ENCODE measurements at places on chromosomes 3 and 15.

- DNase-seq = no peak
Observed at GRCh38 chr15:61227950-61228936, 859 bp downstream of the RORA start.

DNA sequence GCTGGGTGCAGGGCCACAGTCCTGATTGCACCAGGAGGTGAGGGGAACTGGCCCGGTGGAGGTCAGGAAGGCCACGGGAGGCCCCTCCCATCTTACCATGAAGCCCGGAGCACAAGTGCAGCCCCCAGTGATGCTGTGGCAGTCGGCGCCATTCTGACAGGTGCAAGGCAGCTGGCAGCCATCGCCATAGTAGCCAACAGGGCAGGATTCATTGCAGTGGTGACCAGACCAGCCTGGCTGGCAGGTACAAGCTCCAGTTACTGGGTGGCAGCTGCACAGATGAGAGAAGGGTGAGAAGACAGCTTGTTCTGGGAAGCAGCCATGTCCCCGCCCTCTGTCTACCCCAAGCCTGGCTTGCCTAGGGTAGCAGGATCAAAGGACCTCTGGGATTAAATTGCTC, 88.2 kb downstream of the RAB11A start:
- DNase-seq = no peak

DNA sequence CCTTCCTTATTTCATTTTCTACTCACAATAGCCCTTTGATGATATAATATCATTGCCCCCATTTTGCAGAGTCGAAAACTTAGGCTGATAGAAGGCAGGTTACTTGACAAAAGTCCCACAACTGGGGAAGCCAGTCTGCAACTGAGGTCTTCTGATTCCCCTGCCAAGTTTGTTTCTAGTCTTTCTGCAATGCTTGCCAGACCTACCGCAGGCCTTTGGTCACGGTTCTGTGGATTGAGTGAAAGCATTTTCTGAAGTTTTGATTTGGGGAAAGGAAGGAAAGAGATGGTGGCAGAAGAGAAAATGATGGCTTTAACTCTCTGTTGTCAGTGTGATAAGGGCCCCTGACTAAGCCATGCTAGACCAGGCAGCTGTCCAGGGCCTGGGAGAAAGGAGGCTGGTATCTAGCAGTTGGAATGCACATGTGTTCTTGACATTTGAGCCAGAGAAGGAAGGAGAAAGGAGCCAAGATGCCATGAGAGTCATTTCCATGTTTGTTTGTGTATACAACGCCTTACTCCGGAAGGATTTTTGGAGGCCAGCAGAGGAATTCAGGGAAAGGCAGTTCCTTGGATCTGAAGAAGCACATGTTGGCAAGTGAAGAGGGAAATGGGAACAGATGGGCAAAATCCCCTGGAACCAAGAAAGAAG, 29.9 kb downstream of the FAH start:
- DNase-seq = no peak

DNA sequence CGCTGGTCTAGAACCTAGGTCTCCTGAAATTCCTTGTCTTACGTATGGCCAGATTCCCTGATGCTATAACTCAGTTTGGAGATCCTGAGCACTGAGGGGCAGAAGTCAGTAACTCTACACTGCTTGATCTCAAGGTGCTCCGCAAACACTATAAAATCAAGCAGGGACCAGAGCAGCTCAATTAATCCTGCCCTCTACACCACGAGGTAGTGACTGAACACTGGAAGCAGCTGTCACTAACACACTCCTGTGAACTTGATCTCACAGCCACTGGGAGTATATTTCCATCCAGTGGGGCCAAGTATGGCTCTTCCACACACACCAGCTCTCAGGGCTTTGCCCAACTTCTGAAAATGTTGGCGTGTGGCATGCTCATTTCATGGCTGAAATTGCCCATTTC, 51.0 kb downstream of the EDEM1 start:
- no peak for DNase-seq

GRCh38 chr3:148297013-148297412, 400.7 kb upstream of the AGTR1 start:
- no peak for DNase-seq

GRCh38 chr15:72584006-72584405, 70.5 kb upstream of the GOLGA6B start:
- no peak for DNase-seq

DNA sequence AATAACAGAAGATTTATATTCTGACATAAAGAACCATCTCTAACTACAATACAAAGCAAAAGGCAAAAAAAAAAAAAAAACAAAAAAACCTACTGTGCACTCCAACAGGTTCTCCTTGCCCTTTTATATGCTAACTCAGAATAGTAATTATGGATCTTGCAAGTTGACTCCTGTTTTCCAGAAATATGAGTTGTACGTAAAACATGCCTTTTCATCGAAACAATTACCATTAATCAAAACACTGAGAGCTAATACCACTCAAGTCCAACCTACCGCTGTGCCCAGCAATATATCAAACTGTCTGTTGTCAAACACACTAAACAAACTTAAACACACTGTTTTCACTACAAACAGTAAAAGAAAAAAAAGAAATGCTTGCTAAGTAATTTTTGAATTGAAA, 389.8 kb downstream of the TBC1D5 start:
- DNase-seq = no peak

DNA sequence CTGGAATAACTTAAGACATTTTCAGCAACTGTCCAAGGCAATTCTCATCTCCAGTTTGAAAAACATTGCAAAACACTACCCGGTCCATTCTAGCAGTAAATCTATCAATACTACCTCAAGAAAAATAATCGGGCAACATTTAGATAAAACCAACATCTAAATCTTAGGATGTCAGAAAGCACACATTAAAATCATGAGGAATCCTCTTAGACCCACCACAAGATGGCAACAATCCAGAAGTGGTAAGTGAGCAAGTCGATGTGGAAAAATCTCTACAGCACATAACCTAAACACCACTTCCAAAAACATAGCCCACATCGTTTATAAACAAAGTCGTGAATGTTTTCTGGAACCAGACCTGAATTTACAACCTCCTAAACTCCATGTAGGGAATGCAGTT, 5.7 kb downstream of the PLCH1 start:
- DNase-seq = no peak

GRCh38 chr15:58360421-58361090, 71.2 kb upstream of the LIPC start:
- DNase-seq = no peak

GRCh38 chr3:41001556-41001955, 197.7 kb upstream of the CTNNB1 start:
- DNase-seq = no peak

GRCh38 chr3:192332386-192333291, 394.7 kb downstream of the FGF12 start:
- DNase-seq = no peak

GRCh38 chr3:19263606-19264005, 115.3 kb downstream of the KCNH8 start:
- no peak for DNase-seq

- DNase-seq = peak; percentile 64
Observed at GRCh38 chr15:78638658-78639314, 2.2 kb downstream of the CHRNB4 start.

DNA sequence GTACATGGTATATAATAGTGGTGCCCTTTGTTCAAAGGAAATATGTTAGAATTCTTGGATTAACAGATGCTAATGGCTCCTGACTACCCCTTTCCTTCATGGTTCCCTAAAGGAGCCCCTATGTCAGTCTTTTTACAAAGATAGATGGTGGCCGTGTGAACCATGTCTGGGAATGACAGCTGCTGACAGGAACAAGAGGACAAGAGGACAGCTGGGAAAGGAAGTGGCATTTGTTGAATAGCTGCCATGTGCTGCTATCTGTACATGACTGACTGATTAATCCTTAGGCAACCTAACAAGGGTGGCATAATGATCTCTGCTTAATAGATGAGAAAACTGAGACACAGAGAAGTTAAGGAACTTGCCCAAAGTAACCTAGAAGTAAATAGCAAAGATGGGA, 321.7 kb downstream of the ZNF621 start:
- DNase-seq = no peak

DNA sequence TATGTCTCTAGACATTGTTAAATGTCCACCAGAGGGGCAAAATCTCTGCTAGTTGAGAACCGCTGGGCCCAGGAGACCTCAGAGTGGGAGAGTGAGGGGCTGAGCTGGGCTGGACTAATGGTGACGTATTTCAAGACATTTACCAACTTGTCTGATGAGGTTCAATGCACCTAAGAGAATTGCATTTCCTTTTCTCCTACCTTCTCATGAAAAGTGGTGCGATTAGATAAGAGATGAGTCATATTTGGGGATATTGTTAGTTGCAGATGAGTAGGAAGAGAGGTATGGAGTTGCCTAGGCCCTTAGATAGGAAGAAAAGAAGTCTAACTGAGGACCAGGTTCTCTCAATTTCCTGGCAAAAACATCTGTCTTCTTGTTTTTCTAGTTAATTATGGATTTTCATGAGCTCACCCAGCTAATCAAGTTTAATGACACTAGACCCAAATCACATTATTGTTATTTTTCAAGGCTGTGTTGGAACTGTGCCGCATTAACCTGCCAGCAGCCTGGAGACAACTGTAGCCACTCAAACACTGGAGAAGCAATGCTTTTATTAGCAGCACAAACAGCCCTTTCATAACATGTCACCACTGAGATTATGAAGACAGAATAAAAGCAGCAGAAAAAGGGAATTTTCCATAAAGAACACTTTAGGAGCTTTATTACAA, 144.2 kb downstream of the PDCD6IP start:
- DNase-seq = no peak

GRCh38 chr3:120475722-120476377, 25.1 kb upstream of the FSTL1 start:
- no peak for DNase-seq

- no peak for DNase-seq
Observed at GRCh38 chr3:152400887-152401286, 132.2 kb downstream of the MBNL1 start.

- no peak for DNase-seq
Observed at GRCh38 chr15:92653836-92654539, 1.6 kb downstream of the FAM174B start.

DNA sequence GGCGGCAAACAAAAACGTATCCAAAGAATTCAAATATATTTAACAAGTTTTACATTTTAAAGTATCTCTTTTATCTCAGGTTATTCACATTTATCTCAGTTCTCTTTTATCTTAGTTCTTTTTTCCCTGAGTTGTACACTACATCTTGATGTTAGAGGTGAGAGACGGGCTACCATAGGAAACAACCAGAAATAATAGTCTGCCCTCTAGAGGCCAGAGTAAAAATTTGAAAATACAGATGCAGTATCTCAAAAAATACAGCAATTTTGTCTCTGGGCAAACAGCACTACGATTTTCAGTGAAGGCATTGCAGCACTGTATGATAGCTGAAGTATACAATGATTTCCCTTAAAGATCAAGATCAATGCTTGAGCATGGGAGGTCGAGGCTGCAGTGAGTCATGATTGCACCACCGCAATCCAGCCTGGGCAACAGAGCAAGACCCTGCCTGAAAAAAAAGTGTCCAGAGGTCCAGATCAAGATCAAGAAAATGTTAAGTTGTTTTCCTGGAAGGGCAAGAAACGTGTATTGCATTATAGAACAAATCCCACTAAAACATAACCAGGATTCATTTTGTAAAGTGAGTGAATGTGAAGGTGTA, 82.6 kb upstream of the ATP11B start:
- DNase-seq = no peak

DNA sequence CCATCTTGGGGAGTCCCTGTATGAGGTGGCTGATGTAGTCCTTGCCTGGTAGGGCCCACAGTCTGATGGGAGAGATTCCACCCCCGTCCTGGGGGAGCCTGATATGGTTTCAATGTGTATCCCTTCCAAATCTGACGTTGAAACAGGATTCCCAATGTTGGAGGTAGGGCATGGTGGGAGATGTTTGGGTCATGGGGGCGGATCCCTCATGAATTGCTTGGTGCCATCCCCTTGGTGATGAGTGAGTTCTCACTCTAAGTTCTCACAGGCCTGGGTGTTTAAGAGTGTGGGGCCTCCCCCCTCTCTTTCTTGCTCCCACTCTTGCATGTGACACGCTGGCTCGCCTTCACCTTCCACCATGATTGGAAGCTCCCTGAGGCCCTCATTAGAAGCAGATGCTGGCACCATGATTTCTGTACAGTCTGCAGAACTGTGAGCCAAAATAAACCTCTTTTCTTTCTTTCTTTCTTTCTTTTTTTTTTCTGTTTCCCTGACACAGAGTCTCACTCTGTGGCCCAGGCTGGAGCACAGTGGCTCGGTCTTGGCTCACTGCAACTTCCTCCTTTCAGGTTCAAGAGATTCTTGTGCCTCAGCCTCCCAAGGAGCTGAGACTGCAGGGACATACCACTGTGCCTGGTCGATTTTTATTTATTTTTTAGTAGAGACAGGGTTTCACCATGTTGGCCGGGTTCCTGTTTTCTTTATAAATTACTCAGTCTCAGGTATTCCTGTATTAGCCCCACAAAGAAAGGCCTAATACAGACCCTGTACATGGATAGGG, 28.6 kb downstream of the ITGA11 start:
- no peak for DNase-seq

DNA sequence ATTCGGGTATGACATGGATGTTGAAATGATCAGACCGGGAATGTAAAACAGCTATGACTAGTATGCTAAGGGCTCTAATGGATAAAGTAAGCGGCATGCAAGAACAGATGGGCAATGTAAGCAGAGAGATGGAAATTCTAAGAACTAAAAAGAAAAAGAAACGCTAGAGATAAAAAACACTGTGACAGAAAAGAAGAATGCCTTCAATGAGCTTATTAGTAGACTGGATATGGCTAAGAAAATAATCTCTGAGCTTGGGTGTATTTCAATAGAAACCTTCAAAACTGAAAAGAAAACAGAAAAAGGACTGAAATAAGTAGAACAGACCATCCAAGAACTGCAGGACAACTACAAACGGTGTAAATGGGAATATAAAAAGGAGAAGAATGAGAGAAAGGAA, 101.2 kb downstream of the HES1 start:
- no peak for DNase-seq

DNA sequence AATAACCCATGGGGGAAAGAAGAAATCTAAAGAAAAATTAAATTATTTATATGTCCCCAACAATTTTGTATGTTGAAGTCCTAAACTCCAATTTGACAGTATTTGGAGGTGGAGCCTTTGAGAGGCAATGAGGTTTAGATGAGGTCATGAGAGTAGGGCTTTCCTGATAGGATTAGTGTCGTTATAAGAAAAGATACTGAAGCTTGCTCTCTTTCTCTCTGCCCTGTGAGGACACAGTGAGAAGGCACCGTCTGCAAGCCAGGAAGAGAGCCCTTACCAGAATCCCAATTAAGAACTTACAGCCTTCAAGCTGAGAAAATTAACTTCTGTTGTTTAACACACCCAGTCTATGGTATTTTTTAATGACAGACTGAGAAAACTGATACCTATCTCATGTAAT, 16.1 kb upstream of the OR5AC2 start:
- no peak for DNase-seq

All from progenitor cell of endocrine pancreas (in vitro differentiated cells).